HT1080 (cell line): ENCODE measurements at places on chromosomes 4 and X. TPM values are rescaled to one million over a fixed set of nuclear protein-coding genes. Genes with fewer than 3 reads are reported as not detected.
A peak's percentile ranks its signal among the peaks of the same experiment; 100 is the strongest.

The FGB gene
- not detected in 2 replicates for total RNA-seq

The ARAP2 gene
- total RNA-seq, result 2.2 and 2.8 TPM in 2 replicates

The EDA gene
- total RNA-seq, result 2.0 and 2.4 TPM in 2 replicates

The TENT5D gene
- total RNA-seq, result not detected in 2 replicates

DNA sequence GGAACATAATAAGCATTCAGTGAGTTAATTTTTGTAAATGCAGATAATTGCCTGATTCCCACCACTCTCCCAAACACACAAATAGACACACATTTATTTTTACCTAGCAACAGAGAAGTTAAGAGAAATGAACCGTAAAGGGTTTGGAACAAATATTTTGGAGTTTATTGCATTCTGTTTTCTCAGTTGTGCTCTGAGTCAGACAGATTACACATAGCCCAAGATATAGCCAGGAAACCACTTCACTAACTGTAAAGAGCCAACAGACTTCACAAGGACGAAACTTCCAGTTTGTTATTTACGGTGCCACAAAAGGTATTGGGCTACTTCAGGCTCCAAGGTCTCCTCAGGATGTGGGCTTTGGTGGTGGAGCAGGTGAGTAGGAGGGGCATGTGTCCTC, 217.0 kb downstream of the BMPR1B start:
- peak; percentile 33 for DNase-seq

DNA sequence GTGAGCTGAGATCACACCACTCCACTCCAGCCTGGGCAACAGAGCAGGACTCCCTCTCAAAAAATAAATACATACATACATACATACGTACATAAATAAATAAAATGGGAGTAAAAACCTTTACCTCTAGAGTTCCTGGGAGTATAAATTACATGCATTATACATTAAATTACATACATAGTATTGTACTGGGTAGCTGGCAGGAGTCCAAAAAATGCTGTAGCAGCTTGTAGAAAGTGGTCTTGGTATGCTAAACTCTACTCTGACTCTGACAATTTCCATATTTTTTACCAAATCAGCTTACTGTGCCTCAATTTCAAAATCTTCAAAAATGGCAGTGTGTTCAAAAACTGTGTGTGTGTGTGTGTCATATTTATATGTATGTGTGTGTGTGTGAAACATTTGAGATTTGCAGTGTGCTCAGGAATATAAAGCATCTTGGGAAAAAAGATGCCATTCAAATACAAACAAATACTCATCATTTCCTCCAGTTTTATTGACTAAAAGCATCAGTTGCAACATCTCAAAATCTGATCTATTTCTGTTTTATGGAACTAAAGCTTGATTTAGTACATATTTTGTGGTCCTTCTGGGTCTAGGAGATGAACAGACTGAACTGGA, 171.7 kb downstream of the SHROOM3 start:
- DNase-seq, result no peak

DNA sequence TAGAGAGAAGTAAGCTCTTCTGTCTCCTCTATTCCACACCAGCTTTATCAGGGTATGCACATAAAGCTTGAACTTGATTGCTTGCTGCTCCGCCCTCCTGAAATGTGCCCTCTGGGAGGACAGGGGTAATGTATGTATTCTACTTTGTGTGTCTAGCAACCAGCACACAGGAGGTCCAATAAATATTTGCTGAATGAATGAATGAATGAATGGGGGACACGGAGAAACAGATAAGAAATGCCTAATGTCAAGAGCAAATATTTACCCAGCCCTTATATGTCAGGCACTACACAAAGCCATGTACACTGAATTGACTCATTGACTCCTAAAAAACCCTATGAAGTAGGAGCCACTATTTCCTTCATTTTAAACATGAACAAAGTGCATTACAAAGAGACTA, 2.3 kb upstream of the MSL3 start:
- no peak for DNase-seq

DNA sequence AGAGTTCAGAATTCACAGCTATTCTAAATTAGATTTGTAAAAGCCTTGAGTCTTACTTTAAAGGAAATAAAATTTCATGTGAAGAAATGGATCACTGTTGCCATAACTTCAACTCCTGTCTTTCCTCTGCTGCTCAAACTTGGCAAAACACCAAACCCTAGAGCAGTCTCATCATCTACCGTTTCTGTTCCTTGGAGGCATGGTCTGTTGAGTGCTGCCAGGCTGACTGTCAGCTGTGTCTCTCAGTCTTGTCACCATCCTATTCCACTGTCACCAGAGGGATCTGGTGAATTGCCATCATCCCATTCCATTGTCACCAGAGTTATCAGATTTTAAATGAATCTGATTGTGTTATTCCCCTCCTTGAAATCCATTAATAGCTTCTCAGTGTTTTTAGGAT, 55.6 kb downstream of the STIM2 start:
- peak; percentile 11 for DNase-seq

DNA sequence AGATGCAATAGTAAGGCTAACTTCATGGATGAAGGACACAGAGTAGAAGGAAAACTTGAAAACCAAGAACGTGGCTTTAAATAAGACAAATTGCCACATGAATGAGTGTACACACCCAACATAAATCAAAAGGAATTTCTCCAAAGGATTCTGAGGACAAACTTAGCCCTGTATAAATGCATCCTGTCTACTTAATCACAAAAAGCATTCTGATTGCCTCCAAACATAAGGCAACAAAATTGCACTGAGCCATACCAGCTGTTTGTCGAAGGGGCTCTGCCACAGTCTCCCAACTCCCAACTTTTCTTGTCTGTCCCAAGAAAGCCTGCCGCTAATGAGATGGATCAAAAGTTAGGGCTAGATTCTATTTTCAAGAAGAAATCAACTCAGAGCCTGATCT, 194.3 kb downstream of the SOWAHB start:
- no peak for DNase-seq

DNA sequence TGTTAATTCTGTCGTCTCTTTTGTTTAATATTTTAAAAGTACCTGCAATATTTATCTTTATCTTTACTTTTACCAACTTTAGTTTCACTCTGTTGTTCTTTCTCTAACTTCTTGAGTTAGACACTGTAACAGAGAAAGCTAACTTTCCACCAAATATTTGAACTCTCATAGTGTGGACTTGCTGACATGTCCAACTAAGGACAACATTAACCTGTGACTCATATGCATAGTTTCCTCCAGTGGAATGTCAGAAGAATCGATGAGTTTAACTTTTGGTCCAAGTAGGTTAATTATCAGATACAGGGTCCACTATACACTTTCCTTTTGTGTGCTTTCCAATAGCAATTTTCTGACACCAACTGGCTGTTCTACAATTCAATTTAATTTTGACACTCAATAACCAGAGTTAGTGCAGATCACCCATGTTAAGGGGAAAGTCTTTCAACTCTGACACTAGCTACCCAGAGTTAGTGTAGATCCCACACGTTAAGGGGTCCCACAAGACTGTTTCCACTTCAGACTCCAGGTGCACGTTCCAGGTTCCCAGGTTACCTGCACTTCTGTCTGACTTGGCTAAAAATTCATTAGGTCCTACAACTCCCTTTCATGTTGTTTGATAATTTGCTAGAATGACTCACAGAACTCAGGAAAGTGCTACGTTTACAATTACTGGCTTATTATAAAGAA, 559.0 kb upstream of the AMOT start:
- peak; percentile 15 for DNase-seq

DNA sequence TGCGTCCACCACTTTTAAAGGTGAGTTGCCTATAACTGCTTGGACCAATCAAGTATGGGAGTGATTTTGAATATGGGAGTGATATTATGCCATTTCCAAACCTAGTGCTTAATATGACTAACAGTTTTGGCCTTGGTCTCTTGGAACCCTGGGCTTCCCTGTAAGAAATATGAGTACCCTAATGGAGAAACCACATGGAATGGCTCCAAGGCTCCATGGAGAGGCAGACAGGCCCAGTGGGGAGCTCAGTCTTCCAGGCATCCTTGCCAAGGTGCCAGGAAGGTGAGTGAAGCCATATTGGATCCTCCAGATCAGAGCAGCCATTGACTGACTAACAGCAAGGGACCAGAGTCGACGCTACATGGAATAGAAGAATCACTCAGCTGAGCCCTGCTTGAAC, 53.2 kb downstream of the MAML3 start:
- peak; percentile 60 for DNase-seq

DNA sequence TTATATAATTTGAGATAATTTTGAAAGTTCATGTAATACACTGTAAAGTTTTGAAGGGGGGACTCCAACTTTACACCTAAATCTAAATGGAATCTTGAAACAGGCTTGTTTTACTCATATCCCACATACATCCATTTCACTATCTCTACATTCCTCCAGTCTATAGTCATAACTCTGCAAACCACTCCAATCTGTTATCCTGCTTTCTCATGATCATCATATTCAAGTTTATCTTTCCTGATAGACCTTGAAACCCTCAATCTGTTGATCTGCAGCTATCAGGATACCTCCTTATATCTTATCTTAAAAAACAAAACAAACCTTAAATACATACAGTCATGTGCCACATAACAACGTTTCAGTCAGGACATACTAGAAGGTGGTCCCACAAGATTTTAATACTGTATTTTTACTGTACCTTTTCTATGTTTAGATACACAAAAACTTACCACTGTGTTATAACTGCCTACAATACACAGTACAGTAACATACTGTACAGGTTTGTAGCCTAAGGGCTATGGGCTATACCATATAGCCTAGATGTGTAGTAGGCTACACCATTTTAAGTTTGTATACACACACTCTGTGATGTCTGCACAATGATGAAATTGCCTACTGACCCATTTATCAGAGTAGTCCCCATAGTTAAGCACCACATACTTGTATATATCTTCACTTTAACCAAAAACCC, 14.0 kb downstream of the CHIC2 start:
- DNase-seq, result peak; percentile 61

DNA sequence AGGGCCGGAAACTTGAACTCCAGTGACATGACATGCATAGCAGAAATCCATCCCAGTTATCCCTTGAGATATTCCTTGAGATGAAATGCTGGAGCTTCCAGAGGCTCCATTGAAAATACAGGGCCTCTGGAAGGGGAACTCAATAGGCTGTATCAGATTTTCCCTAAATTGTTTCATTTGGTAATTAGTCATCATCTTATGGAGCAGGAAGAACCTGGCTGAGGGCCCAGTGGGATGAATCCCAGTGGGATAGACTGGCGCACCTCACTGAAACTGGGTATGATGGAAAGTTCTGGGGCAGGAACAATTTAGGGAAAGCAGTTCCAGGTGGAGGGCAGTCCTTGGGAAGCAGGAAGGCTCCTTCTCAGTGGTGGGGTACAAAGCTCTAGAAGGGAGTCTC, 307.8 kb upstream of the DIPK2B start:
- peak; percentile 67 for DNase-seq

DNA sequence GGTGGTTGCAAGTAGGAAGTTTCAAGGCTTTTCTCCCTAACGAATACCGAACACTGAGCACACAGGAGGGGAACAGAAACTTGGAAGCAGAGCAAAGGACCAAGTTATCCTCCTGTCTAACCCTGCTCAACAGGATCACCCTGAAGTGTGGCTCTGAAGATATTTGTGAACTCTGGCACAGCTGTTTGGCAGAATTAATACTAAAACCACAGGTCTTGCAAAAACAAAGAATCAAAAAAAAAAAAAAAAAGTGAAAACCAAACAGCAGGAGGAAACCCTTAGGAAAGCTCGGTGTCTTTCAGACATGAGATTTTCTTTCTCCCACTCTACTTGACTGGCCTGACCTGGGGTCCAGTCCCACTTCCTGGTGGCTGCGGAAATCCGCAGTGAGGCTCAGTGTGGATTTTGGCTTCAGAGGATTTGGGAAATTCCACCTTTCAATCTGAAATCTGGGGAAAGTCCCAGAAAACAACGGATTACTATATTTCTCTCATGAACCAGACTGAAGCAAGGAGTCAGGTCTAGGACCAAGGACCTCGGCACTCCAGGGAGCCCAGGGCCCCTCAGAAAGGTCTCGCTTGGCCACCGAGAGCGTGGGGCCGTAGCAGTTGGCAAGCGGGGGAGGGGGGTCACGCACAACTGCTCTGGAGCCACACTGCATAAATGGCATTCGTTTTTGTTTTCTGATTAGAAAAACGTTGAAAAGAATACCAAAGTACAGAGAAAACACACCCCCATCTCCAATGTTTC, 867 bp downstream of the TIFA start:
- peak; percentile 23 for DNase-seq

GRCh38 chrX:46793386-46794143, 34.6 kb upstream of the SLC9A7 start:
- no peak for DNase-seq

GRCh38 chrX:108439426-108439942, at the start of gene COL4A5:
COL4A5 (plus strand) TSS chrX:108439838; CDS start chrX:108440126, 288 bp downstream.
- DNase-seq, result peak; percentile 76

DNA sequence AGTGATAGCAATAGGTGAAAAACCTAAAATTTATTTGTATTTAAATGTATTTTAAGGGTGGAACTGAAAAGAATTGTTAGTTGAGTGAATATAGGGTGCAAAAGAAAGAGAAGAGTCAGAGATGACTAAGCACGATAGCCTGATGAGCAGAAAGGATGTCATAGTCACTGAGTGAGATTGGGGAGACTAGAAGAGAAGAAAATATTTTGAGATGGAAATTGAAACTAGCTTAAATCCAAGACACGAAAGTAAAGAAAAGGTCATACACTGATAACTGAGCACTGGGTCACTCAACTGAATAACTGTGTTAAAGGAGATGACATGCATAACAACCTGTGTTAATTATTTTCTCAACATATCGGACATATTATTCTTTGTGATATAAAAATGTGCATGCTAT, 55.5 kb downstream of the SPANXN4 start:
- DNase-seq, result no peak

DNA sequence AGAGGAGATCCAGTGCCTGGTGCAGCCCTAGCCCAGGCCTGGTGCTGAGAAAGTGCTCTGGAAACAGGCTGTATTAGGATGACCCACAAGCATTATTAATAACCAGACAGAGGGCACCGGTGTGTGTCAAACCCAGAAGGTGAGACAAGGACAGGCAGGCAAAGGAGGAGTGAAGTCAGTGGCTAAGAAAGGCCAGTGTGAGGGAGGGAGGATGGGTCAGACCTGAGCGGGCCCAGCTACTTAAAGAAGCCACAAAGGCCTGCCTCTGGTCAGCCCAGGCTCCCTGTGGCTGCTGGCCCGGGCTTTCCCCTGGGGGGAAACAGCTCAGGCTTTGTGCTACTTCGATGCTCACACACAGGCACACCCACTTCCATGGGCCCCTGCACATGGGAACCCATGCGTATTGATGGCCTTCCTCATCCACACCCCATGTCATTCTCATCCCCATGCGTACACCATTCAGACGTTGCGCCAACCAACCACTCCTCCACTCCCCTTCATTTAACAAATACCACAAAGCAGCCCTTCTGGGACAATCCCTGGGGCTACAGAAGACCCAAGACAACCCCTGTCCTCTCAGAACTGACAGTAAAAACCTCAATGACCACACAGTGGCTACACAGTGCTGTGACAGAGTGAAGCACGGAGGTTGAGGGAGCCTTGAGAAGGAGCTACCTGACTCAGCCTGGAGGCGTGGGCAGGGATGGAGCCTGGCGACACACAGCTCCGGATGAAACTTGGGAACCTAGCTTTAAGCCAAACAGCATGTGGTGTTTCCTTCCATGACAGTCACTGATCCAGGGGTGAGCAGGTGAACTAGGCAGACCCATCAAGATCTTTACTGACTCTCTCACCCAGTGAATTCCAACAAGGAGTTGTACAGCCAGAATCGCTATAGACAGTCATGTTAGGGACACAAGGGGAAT, 24.9 kb upstream of the MTM1 start:
- no peak for DNase-seq

GRCh38 chrX:71664889-71665491, 2.4 kb upstream of the LOC101059915 start:
- DNase-seq, result no peak

- DNase-seq, result no peak
These were observed 181.2 kb downstream of the AFF2 start for GRCh38 chrX:148681605-148682004.
